ENCODE measurements at places on chromosomes 6 and 20.

GRCh38 chr6:132832891-132833290 lies 18.5 kb downstream of the RPS12 start:
- H3K4me3 ChIP-seq = no peak overlapping the region
- no peak for DNase-seq
- no peak overlapping the region for H3K27ac ChIP-seq
- H3K27me3 ChIP-seq = no peaks in the 10 kb centered on the region
- no peaks in the 10 kb centered on the region for H3K4me1 ChIP-seq

DNA sequence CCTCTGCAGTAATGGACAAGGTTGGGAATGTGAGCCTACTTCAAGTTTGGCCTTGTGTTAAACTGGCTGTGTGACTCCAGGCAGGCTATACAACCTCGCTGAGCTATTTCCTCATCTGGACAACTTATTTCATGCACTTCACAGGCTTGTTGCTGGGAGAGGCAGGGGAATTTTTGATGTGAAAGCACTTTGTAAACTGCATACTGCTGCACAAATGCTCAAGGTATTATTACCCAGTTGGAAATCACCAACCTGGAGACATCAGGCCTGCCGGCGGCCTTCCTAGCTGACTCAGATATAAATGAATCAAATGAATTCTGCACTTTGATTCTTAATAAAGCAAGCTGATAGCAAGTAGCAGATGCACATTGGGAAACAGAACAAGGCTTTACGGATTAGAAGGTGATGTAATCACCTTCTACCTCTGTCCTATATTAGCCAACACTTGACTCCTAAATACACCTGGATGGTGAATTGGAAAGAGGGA lies 10.1 kb downstream of the JARID2 start:
- no peak overlapping the region for H3K27ac ChIP-seq
- no peak for DNase-seq
- H3K4me1 ChIP-seq = peaks cover 70% of the 10 kb centered on the region
- no peaks in the 10 kb centered on the region for H3K36me3 ChIP-seq
- no peaks in the 10 kb centered on the region for H3K27me3 ChIP-seq
- no peak overlapping the region for H3K4me3 ChIP-seq

GRCh38 chr20:48295445-48295903 lies 510.2 kb upstream of the SULF2 start:
- H3K27me3 ChIP-seq = no peaks in the 10 kb centered on the region
- no peaks in the 10 kb centered on the region for H3K36me3 ChIP-seq
- peaks cover 15% of the 10 kb centered on the region for H3K4me1 ChIP-seq
- no peak overlapping the region for H3K4me3 ChIP-seq

DNA sequence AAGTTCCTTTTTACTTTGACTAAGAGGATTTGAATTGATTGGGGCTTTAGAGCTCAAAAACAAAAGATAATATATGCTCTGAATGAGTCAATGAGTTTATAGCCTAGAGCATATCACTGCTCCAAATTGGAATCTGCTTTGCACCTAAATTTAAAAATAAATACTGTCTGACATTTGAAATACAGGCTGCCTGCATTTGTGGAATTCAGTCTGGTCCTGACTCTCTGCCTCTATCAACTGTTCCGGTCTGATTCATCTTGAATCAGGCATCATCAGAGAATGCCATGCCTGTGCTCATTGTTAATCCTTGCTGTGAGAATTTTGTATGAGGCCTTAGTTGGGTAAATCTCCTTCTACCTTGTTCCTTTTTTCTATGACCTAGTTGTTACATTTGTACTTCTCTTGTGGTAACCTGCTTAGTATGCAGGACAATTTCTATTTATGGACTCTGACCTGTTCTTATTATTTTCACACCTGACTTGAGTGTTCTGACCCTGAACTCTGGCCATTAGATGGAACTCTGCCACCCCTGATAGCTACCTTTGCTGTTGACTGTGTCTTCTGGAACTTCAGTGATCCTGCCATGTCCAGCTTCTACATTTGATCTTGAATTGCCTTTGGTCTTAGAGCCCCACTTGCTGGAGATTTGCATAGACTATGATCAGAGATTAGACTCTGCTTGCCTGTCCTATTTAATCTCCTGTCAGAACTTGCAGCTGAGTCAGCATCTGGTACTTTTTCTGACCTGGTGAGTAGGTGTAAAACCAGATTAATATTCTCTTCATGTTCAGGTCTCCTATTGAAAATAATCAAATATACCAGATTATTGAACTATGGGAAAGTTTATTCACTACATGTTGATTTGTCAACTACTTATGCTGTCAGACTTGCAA lies 442.7 kb upstream of the HS3ST5 start:
- no peaks in the 10 kb centered on the region for H3K4me1 ChIP-seq
- H3K36me3 ChIP-seq = no peaks in the 10 kb centered on the region
- no peaks in the 10 kb centered on the region for H3K27me3 ChIP-seq
- H3K4me3 ChIP-seq = no peak overlapping the region
- DNase-seq = no peak

DNA sequence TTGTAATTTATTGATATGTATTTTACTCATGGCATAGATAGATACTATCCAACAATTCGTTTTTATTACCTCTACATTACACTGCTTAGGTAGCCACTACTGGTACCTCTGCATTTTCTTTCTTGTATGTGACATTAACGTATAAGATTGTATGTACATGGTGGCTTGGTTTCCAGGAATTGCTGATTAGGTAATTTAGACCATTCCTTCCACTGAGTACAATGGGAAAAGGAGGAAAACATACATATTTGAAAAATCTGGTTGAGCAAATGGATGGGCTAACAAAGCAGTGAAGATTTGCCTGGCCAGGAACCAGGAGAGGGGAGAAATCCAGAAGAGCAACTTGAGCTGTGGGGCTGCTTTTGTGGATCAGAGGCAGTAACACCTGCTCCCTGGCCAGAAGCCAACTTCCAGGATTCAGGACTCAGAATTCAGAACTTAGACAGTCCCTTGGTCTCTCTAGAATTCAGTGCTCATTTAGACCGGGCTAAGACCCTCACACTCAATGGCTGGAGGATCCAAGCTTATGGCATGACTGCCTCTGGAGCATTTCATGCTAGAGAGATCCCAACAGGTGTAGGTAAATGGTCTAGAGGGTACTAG lies 17.9 kb upstream of the MICB start:
- H3K4me1 ChIP-seq = no peaks in the 10 kb centered on the region
- H3K27ac ChIP-seq = no peak overlapping the region
- H3K4me3 ChIP-seq = no peak overlapping the region
- no peaks in the 10 kb centered on the region for H3K27me3 ChIP-seq
- DNase-seq = no peak

- no peaks in the 10 kb centered on the region for H3K36me3 ChIP-seq
- H3K4me1 ChIP-seq = no peaks in the 10 kb centered on the region
- no peak overlapping the region for H3K27ac ChIP-seq
Measured at GRCh38 chr6:164528539-164528938, 780.9 kb downstream of the C6orf118 start.

- H3K4me1 ChIP-seq = no peaks in the 10 kb centered on the region
- no peak for DNase-seq
- no peak overlapping the region for H3K4me3 ChIP-seq
- no peak overlapping the region for H3K27ac ChIP-seq
Measured at GRCh38 chr20:32167552-32167951, 40.0 kb downstream of the PLAGL2 start.

- no peaks in the 10 kb centered on the region for H3K27me3 ChIP-seq
- peaks cover 31% of the 10 kb centered on the region for H3K4me1 ChIP-seq
- peak overlapping the region; percentile 64 for H3K4me3 ChIP-seq
- DNase-seq = no peak
- H3K36me3 ChIP-seq = no peaks in the 10 kb centered on the region
- H3K27ac ChIP-seq = peak overlapping the region; percentile 80
Measured at GRCh38 chr6:154509421-154510143, 903 bp downstream of the CNKSR3 start.

DNA sequence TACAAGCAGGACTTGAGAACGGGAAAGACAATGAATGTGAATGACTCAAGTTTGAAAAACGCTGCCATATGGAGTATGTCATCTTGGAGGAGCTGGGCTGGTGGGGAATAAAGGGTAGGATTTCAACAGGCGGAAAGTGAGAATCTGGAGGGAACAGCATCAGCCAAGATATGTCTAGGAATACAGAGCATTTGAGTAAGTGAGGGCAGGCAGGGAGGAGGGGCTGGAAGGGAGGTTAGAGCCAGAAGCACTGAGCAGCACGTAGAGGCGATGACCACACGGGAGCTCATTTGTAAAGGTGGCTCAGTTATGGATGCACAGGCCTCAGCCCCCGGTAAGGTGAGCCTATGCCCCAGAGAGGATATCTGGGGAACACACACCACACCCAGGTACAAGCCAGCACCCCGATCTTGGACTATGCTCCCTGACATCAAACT lies 115.1 kb downstream of the ZMYND8 start:
- no peak overlapping the region for H3K4me3 ChIP-seq
- H3K27me3 ChIP-seq = no peaks in the 10 kb centered on the region
- H3K27ac ChIP-seq = no peak overlapping the region
- no peaks in the 10 kb centered on the region for H3K4me1 ChIP-seq
- peak; percentile 93 for DNase-seq

- H3K4me1 ChIP-seq = no peaks in the 10 kb centered on the region
- H3K27me3 ChIP-seq = no peaks in the 10 kb centered on the region
- no peak overlapping the region for H3K4me3 ChIP-seq
- DNase-seq = no peak
- H3K27ac ChIP-seq = no peak overlapping the region
Measured at GRCh38 chr20:8372824-8373380, 240.8 kb downstream of the PLCB1 start.
